ENCODE measurements at places on chromosomes 1 and 21.

GRCh38 chr1:60425528-60425927 lies 352.0 kb upstream of the C1orf87 start:
- no peak for DNase-seq

DNA sequence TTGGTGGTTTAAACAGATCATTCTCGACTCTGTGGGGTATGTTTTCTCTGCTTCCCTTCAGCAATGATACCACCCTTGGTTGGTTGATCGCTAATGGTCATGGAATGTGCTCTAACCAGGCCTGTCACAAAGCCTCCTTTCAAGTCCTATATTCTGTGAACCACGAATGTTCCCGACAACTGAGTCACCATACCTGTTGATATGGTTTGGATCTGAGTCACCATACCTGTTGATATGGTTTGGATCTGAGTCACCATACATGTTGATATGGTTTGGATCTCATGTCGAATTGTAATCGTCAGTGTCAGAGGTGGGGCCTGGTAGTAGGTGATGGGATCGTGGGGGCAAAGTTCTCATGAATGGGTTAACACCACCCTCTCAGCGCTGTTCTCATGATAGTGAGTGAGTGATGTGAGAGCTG lies 10.2 kb upstream of the CAMK2N1 start:
- DNase-seq, result no peak

GRCh38 chr1:118177998-118178397 lies 7.0 kb downstream of the SPAG17 start:
- no peak for DNase-seq

- no peak for DNase-seq
These were observed 14.9 kb downstream of the TMEM51 start for GRCh38 chr1:15168479-15168878.

DNA sequence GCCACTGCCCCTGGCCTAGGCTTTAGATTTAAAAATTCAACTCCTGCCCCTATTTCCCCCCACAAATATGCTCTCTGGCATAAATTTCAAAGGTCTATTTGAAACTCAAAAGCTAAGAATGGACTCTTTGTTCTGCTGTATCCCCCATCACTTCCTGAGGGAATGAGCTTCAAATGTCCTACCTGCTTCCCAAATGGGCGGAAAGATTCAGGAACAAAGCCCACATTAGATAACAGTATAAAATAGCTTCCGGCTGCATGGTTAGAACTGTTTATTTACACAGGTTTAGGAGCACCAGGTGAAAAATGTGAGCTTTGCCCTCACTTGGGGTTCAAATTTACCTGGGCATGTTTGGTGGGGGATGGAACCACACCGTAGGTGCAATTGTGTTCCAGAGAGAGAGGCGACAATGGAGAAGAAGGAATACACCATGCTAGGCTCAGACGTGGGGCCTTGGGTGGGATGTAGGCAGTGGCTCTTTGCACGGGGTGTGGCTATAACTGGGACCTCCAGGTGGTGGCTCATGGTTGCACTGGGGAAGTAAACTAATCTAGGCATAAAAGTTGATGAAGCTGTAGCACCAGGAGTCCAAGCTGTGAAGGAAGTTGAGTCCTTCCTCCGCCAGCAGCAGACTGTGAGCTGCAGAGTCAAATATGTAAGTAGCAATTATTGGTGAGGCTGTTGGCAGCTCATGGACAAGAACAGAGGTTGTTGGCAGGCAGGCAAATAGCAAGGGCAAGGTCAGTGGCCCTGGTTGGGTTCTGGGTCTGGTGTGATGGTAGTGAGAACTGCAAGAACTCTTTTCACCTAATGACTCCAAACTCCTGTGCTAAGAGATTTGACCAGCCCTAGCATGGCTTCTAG lies 41.5 kb upstream of the SRSF10 start:
- DNase-seq, result no peak

DNA sequence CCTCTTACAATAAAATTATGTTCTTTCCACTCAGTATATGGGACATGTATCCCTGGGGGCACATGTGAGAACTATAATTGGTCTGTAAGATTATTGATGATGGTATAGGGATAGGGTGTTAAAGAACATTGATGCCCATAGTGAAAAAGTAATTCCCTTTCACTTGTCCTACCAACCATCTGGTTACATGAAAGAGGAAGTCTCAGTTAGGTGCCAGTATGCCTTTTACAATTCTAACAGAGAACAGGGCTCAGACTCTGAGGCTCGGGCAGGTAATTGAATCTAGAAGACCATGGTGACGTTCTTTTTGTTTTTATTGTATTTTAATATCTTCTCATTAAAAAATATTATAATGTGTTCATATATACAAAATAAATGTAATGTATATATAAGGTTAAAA lies 113.6 kb downstream of the FGGY start:
- DNase-seq, result no peak

GRCh38 chr1:92461364-92462097 lies 25.2 kb downstream of the GFI1 start:
- no peak for DNase-seq

DNA sequence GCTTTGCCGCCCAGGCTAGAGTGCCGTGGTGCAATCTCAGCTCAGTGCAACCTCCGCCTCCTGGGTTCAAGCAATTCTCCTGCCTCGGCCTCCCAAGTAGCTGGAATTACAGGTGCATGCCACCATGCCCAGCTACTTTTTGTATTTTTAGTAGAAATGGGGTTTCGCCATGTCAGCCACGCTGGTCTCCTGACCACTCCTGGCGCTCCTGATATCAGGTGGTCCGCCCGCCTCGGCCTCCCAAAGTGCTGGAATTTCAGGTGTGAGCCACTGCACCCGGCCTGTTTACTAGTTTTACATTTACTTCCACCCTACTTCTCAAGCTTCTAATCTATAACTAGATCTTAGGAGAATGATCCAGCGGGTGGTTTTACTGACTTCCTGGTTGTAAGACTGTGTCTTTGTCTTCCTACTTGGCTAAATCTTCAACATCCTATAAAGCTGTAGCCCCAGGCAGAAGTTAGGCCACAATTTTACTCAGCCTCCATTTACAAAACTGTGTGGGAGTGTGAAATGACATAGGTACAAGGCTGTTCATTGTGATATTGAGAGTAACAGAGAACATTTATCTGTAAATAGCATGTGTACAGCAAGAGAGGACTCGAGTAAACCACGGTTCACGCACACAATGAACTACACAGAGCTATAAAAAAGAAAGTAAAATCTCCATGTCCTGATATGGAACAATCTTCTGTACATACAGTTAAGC lies 9.6 kb upstream of the POU2F1 start:
- DNase-seq, result no peak
